Activated CD8-positive, alpha-beta memory T cell treated with anti-CD3 and anti-CD28 coated beads for 1 hour (primary cell): ENCODE measurements at places on chromosomes 12 and 14.

GRCh38 chr12:96427269-96427729 is 27.1 kb upstream of the CDK17 start:
- no peak for DNase-seq

DNA sequence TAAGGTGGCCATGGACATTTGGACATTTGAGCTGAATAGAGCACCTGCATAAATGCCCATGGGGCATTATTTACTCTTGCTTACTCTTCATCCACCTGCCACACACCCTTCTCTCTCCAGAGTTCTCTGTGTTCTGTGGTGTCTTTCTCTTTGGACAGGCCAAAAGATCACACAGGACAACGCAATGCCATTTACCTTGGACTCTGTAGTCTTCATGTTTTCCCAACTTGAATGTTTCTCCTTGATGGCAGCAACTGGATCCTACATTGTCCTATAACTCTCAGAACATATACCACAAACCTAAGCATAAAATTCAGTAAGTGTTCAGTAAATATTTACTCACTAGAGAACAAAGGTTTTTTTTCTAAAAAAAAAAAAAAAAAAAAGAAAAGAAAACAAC is 41.7 kb upstream of the PTHLH start:
- no peak for DNase-seq

- DNase-seq = no peak
These were observed 209.8 kb downstream of the SPTSSA start for GRCh38 chr14:34252227-34252626.

GRCh38 chr12:124564971-124565491 is 2.4 kb downstream of the NCOR2 start:
- no peak for DNase-seq

- DNase-seq = no peak
These were observed 6.0 kb downstream of the BTG1 start for GRCh38 chr12:92139634-92140150.

- DNase-seq = no peak
These were observed 35.7 kb downstream of the PAWR start for GRCh38 chr12:79655036-79655435.

DNA sequence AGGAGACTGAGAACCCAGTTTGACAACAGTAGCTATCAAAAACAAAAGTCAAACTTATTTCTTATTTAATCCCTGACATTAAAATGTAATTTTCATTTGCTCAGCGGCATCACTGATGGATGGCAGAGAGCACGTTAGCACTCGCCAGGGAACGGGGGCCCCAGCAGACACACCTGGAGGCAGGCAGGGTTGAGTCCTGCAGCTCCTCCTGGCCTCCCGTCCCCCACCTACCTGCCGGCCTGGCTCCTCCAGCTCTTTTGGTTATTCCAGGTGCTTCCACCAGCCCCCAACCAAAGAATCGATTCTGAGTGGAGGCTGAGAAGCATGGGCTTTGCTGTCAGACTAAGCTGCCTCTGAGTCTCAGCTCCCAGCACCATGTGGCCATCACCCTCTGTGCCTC is 113.6 kb downstream of the PHETA1 start:
- no peak for DNase-seq

- DNase-seq = no peak
These were observed 38.1 kb upstream of the C12orf50 start for GRCh38 chr12:88067301-88067700.

- DNase-seq = no peak
These were observed 309.1 kb upstream of the FKBP4 start for GRCh38 chr12:2485681-2486080.

DNA sequence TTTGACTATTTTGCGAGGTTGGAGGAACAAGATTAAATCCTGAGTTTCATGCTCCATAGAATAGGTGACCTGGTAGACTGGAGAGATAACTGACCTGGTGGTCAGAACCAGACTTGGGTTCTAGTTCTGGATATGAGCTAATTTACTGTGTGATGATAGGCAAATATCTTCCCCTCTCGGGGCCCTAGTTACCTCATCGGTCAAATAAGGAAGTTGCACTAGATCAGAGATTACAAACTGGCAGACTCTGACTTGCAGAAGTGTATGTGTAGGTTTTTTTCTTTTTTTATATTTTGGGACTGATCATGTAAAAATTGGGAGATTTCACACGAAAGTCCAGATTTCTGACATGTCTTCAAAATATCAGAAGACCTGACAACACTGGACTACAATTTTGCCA is 37.0 kb downstream of the RPH3A start:
- DNase-seq = no peak

- no peak for DNase-seq
These were observed 67.2 kb downstream of the TTC9 start for GRCh38 chr14:70708717-70709570.

DNA sequence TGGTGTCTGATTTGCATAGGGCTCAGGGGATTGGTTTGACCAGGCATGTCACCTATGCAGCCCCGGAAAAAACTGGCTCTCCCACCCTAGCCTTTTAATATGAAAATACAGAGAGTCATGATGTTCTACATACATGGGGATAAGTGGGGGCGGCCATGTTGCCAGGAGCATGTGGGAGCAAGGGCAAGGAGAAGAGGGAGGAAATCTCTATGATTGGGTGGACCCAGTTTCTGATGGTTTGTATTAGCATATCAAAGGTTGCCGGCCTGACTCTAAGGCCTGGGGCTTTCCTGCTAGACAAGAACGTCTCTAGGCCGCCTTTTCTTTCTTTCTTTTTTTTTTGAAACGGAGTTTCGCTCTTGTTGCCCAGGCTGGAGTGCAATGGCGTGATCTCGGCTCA is 123.4 kb upstream of the CPSF6 start:
- no peak for DNase-seq

- no peak for DNase-seq
These were observed 6.8 kb downstream of the TEDC1 start for GRCh38 chr14:105497671-105498429.
